ENCODE measurements at places on chromosomes 1 and 21.
A peak's percentile ranks its signal among the peaks of the same experiment; 100 is the strongest.

GRCh38 chr1:67431869-67432578 is 1.8 kb upstream of the SERBP1 start:
- DNase-seq, result no peak

GRCh38 chr1:95071539-95071938 is 1.2 kb downstream of the ALG14 start:
- no peak for DNase-seq

DNA sequence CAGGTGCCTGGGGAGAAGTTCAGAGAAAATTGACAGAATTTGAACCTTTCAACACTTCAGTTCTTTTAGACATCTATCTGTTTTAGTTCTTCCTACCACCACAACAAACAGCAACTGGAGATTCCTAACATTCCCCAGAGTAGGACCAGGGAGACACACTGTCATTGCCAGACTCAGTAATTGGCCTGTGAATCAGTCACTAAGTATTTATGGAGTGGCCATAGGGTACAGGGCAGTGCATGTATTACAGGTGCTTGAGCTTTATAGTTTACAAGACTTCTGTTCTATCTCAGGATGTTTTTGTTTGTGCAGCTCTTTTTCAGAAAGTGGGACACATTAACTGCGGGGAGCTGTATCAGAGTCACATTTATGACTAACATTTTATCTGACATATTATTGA is 1.7 kb downstream of the CDC14A start:
- no peak for DNase-seq

- no peak for DNase-seq
Measured at GRCh38 chr1:15485636-15486035, 9.7 kb downstream of the CELA2B start.

- no peak for DNase-seq
Measured at GRCh38 chr1:115898020-115898419, 57.1 kb upstream of the NHLH2 start.

GRCh38 chr1:225559326-225559725 is 93.6 kb downstream of the ENAH start:
- no peak for DNase-seq

- DNase-seq, result no peak
Measured at GRCh38 chr1:100542285-100542684, 4.3 kb downstream of the GPR88 start.

DNA sequence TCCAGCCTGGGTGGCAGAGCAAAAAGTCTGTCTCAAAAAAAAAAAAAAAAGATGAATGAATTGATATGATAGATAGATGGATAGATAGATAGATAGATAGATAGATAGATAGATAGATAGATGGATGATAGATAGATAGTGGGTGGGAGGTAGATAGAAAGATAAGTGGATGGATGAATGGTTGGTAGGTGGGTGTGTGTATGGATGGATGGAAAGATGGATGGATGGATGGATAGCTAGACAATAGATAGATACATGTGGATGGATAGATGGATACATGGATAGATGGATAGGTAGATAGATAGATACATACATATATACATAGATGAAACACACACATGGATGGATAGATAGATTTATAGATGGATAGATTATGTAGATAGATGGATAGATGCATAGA is 28.5 kb downstream of the TRPM2 start:
- no peak for DNase-seq

DNA sequence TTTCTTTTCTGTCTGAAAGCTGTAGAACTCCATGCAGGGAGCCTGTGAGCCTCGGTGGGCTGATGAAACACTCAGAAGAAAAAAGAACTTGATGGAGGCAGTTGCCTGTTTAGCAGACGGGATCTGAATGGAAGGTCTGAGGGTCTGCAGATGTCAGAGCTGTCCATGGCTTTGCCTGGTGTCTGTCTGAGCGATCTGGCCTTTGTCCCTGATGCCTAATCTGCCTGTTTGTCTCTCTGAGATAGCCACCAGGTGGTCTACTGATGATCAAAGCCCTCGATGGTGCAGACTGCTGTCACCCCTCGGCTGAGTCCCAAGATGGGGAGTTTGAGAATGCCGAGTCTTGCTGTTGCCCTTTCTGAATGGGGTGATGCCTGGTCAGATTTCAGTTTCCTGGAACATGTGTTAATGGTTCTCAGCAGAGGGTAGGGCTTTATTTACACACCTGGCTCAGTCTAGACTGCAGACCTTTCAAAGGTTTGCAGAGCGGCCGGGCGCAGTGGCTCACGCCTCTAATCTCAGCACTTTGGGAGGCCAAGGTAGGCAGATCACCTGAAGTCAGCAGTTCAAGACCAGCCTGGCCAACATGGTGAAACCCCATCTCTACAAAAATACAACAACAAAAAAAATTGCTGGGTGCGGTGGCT is 90.4 kb downstream of the KIF26B start:
- no peak for DNase-seq

- DNase-seq, result no peak
Measured at GRCh38 chr21:26766826-26767325, 78.3 kb downstream of the ADAMTS1 start.

DNA sequence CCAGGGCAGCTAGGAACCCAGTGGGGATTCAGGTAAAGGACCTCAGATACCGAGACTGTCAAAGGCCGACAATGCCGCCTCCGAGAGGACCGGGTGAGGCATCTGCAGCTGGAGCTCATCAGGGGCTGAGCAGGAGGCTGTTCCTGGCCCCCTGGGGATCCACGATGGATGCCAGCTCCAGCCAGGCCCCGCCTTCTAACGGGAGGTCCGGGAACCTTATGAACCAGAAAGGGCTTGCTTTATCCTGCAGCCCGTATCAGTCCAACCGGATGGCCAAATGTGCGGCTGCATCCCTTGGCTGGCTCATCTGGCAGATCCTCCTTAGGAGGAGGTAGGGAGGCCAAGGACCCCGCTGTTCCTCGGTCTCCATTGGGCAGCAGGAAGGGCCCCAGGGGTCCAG is 32.0 kb downstream of the SLC45A1 start:
- DNase-seq, result peak; percentile 69

GRCh38 chr1:242030071-242030470 is 31.2 kb upstream of the MAP1LC3C start:
- no peak for DNase-seq

DNA sequence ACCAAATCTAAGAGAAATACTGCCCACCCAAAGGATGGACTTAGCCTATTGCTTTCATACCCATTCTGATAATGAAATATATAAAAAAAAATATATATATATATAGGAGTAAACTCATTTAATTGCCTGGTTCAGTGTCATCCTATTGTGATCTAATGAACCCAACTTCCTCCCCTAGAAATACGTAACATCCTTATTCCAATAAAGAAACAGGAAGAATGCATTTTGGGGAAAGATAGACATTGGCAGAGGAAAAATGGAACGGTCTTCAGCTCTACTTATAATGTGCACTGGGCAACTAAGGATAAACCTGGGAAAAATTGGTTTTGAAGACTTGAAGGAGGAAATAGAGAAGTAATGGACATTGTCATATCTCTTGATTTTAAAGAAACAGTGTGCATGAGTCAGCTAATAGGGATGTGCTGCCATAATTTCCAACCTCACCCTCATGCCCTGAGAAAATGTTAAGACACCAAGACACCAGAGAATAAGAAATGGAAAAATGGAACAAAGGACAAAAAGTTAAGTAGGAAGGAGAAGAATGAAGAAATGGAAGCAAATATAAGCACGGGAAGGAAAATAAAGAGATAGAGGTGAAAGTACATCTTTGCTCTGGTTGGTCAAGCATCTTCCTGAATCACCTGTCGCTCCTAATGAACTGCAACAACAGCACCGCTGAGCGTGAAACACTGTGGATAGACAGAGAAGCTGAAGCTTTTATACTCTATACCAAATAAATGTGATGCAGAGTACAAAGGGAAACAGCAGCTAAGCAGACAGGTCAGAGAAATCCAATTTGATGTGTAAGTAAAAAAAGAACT is 5.4 kb downstream of the UBR4 start:
- DNase-seq, result no peak

DNA sequence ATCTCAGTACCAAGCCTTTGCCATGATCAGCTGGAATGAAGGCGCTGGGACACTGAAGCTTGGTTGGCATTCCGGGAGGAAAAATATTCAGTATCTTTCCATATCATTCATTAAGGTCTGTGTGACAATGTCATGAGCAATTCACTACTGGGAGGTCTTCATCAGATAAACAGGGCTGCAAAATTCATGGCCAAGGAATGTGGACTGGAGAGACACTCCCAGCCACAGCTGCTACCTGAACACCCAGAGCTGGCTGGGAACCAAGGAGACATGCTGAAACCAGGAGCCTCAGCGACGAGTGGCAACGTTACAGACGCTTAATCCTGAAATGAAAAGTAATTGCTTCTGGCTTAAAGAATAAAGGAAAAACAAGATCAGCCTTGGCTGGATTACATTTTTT is 30.6 kb upstream of the DDAH1 start:
- DNase-seq, result no peak

GRCh38 chr1:103274886-103275285 is 166.6 kb upstream of the COL11A1 start:
- no peak for DNase-seq

DNA sequence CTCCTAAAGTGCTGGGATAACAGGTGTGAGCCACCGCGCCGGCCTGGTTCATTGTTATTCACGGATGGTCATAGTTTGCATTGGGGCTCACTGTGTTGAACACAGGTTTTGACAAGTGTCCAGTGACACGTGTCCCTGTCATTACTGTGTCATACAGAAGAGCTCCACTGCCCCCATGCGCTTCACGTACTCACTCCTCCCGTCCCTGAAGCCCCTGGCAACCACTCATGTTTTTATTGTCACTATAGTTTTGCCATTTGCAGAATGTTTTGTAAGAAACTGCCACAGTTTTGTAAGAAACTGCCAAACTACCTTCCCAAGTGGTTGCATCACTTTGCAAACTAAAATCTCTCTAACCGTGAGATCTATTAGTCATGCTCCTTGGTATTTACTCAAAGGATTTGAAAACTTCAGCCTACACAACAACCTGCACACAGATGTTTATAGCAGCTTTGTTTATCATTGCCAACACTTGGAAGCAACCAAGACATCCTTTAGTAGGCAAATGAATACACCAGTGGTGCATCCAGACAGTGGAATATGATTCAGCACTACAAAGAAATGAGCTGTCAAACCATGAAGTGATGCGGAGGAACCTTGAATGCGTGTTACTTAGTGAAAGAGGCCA is 163.2 kb upstream of the COL6A1 start:
- DNase-seq, result no peak

GRCh38 chr21:37463083-37463801 is 96.7 kb downstream of the DYRK1A start:
- DNase-seq, result peak; percentile 34

DNA sequence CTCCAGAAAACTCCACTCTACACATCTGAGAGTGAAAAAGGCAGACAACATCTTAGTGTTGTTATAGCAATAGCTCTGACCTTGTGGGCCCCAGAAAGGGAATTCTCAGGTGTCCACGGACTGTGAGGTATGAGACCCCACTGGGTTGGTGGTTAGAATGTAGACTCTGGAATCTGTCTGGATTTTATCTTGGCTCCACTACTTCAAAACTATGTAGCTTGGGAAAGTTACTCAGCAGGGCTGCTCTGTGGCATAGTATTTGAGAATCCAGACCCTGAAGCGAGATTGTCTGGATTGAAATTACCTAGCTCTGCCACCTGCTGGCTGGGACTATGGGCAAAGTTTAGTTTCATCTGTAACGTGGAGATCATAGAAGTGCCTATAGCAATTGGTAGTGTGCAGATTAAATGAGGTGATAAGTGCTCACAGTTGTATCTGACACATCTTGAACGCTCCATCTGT is 25.8 kb downstream of the PRDM2 start:
- no peak for DNase-seq

DNA sequence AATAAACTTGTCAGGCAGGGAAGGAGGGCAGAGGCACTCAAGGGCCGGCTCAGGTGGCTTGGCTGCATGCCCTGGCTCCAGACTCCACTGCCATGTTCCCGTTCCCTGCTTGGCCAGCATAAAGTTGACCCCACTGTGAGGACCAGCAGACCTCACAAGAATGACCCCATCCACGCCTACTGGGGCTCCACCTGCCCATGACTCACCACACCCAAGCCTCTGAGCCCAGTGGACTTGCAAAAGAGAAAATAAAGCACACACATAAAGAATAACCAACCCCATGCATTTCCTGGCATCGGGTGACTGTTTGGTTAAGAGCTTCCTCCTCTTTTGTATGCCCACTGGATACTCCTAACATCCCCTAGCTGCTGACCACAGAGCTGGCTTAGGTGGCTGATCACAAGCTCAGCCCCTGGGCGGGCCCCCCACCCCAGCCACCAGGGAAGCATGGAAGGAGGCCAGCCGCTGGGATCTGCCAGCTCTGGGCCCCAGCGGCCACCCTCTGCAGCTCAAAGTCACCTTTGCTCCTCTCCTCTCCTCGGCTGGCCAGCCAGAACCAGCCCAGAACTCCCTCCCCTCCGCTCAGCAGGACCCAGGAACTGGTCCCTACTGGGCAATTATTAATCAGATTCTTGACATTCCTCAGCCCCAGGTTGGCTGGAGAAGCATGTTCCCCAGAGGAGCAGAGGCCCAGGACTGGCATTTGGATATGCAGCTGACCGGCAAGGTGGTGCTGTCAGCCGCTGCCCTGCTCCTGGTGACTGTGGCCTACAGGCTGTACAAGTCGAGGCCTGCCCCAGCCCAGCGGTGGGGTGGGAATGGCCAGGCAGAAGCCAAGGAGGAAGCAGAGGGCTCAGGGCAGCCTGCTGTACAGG is at the start of gene KLHDC7A:
Gene KLHDC7A (plus strand): TSS at position 616 of the 875 bp plus-strand sequence. CDS start 52 bp downstream, at position 668.
- no peak for DNase-seq
